CD4-positive, alpha-beta T cell treated with Interleukin-15 for 4 hours (primary cell): ENCODE measurements at places on chromosomes 7 and 10.

GRCh38 chr10:9469663-9470205 lies 1415.2 kb downstream of the GATA3 start:
- DNase-seq: no peak

- peak; percentile 55 for DNase-seq
Measured at GRCh38 chr7:142385491-142386340, 127.9 kb upstream of the PRSS58 start.

DNA sequence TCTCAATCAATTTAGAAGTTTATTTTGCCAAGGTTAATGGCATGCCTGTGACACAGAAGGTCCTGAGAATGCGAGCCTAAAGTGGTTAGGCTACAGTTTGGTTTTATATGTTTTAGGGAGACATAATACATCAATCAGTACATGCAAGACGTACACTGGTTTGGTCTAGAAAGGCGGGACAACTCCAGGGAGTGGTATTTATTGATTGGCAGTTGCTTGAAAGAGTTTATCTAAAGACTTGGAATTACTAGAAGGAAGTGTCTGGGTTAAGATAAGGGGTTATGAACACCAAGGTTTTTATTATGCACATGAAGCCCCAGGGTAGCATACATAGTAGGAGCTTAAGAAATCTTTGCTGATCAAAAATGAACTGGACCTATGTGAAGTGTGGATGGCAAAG lies 21.5 kb downstream of the NPVF start:
- no peak for DNase-seq

- no peak for DNase-seq
Measured at GRCh38 chr7:142243823-142244222, 14.0 kb downstream of the PRSS58 start.

DNA sequence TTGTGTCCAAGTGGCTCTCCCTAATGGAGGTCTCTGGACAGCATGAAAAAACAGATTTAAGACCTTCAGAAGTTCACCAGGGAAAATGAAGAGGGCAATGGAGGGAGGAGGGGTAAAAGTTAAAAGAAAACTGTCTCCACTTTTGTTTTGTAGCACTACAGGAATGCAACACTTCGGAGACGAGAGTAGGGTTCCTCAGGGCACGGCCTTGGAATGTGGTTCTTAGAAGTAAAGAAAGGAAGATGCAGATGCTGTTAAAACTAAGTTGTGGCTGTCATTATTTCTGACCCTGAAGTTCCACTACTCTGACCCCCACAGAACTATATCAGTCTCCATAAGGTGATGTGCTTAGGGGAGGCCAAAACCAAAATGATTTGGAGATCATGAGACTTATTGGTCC lies 335.1 kb downstream of the XPNPEP1 start:
- DNase-seq: no peak
